Aorta (tissue), 5 donors: ENCODE measurements at places on chromosomes 2 and 18.

DNA sequence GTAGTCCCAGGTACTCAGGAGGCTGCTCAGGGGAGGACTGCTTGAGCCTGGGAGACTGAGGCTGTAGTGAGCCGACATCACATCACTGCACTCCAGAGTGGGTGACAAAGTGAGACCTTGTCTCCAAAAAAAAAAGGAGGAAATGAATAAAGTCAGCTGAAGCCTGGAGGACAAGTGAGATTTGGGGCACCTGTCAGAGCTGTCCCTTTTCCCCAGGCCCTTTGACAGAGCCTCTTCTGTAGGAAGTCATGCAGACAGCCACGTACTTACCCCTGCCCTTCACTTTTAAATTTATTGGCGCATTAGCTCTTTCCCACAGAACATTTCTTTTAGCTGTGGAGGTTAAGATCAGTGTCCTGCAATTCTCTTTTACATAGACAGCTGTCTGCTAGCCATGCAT lies 151.0 kb upstream of the DNMT3A start:
- no peak for DNase-seq

DNA sequence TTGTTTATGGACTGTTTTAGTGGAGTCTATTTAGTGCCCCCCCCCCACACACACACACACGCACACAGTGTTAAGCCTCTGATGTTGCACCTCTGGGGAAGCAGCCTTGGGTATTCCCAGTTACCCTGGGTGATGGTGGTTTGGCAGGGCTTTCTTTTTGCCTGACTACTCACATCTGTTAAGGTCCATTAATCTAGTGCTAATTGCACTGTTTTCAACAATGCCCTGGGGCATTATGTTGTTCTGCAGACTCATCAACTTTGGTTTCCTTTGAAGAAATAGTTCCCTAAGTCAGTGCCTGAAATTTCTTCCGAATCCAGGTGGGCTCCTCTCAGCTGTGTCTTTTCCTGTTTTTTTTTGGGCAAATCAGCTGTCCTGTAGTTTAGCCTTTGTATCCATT lies 34.7 kb downstream of the SPOPL start:
- DNase-seq, result no peak

GRCh38 chr18:64167408-64167925 lies 18.6 kb upstream of the LINC00305 start:
- DNase-seq, result no peak

GRCh38 chr2:190765386-190766173 lies 115.0 kb upstream of the GLS start:
- no peak for DNase-seq

GRCh38 chr18:49359732-49360444 lies 100.6 kb downstream of the DYM start:
- DNase-seq, result no peak
